ENCODE measurements at places on chromosomes 5 and 9.

DNA sequence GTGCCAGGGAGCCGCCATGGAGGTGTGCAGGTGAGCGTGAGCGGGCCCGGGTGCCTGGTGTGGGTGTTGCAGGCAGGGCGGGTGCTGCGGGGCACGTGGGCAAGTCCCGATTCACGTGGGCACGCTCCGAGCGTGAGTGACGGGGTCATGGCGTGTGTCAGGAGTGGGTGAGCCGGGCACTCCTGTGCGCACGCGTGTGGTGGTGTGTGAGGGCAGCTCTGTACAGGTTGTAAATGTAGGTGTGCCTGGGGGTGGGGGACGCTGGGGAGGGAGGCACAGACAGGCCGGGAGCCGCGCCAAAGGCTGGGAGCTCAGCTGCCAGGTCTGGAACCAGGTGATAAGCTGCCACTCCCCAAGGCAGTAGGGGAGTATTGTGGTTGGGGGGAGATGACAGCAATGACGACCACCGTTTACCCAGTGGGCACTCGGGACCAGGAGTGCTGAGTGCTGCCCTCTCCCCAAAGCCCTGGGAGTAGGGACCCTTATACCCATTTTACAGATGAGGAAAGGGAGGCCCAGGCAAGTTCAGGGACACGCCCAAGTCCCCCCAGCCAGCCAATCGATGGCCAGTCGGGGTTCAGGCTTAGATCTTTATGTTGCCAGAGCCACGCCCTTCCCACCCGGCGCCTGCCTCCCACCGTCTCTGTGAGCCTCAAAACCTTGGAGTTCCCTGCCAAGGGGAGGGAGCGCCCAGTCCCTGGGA, 9.6 kb downstream of the NCS1 start:
- no peak for DNase-seq

DNA sequence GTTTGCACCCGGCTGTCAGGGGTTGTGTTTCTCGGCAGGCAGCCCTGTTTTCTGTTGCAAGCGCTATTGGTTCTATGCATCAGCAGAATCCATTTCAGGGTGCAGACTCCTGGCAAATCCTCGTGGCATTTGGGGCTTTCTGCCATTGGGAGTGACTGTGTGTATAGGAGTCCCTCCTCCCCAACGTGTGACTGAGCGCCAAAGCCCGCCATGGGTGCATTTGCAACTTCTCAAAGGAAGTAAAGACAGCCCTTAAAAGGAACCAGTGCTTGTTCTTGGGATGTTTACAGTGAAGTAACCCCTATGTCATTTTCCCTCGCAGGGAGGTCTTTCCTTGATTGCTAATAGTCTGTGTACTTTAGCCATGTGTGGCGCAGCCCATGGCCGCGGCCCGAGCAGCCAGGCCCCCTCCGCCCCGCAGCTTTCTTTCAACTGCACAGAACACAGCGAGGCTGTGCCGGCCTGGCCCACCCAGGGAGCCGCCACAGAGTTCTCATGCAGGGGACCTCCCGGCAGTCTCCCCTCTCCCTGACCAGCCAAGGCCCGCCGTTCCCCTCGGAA, 175.6 kb downstream of the HSD17B3 start:
- DNase-seq = no peak

DNA sequence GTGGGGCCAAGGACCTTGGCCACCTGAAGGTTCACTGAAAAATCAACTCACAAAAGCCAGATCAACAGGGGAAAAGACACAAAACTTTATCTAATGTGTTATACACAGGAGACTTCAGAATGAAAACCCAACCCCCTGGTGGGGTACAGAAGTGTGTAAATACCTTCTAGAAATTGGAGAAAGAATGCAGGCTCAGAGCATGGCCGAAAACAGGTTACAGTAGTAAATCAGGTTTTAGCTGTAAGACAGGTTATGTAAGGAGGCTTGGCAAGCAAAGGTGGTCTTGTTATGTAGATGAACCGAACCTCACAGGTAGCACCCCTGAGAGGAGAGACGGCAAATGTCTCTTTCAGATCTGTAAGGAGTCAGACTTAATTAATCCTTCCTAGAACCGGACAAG, 10.0 kb downstream of the CEMIP2 start:
- DNase-seq = no peak

DNA sequence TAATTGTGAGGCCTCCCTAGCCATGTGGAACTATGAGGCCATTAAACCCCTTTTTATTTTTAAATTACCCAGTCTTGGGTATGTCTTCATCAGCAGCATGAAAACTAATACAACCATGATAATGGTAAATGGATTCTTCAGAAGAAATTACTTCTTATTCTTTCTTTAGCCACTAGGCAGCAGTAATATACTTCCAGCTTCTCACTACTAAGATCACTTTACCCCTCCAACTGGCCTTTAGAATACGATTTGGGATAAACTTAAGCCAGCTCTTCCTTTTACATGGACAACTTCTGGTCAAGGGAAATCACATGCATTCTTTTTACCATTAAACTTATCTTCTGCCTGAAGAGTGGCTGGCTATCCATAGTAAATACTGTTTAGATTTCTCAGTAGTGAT, 355.4 kb downstream of the MAN2A1 start:
- no peak for DNase-seq

GRCh38 chr9:4277531-4277991, 22.3 kb downstream of the GLIS3 start:
- no peak for DNase-seq
